ENCODE measurements at places on chromosomes 16 and 17.

DNA sequence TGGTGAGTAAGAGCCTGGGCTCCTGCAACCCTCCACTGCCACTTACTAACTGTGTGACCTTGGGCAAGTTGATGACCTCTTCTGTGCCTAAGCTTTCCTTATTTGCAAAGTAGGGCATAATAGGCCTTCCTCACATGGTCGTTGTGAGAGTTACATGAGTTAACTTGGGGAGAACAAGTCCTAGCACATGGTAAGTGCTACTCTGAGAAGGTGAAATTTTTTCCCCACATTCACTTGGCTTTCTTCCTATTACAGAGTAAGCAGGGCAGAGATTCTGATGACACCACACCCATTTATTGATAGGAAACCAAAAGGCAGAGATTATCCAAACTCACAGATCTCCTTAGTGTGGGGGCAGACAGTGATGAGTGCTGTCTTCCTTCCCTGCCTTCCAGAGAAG, 1.6 kb downstream of the KCNH4 start:
- no peak for DNase-seq

GRCh38 chr17:58285422-58285810, 4.7 kb upstream of the MPO start:
- DNase-seq, result no peak

DNA sequence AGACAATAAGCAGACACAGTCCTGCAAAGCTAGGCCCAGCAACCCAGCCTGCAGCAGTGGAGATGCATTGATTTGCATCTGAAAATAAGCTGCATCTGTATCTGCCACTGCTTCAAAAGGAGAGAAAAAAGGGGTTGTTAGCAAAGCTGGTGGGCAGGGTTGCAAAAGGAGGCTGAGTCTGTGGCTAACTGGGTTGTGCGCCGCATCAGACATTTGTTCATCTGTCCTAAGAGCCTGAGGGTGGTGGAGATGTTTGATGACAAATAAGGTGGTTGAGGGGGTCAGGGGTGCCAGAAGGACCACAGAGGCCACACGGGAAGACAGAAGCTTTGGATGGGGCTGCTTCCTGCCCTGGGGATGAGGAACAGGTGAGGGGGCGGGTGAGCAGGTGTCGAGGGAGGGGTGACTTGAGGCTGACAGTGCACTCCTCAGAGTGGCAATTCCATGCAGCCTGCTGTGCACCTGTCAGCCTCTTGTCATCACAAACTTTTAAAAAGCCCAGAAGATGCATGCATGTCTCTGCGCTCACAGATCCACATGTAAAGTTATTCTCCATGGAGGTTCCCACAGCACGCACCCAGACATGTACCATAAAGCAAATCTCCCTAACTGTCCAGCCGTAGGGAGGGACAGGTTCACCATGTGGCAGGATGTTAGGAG, 35.4 kb downstream of the WSB1 start:
- no peak for DNase-seq

DNA sequence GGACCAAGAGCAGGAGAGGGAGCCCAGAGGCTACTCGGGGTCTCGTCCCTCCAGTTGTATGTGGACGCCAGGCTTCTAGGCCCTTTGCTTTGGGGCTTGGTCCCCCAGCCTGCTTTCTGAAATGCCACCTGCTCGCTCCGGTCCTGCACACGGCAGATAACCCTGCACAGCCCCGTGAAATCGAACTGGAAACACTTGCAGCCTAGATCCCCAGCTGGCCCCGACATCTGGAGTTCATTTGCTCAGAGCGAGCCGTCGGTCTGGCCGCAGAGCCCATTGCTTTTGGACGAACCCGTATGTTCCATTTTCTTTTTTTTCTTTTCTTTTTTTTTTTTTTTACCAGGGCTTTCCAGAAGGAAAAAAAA, 22.9 kb downstream of the C1QTNF1 start:
- DNase-seq, result no peak

GRCh38 chr16:31354394-31355291, at the start of gene ITGAX:
Gene ITGAX, plus strand, starts transcription at chr16:31355176. Its CDS starts 79 bp downstream, at chr16:31355255.
- no peak for DNase-seq

- no peak for DNase-seq
Measured at GRCh38 chr17:39627047-39627711, 427 bp downstream of the PPP1R1B start.

DNA sequence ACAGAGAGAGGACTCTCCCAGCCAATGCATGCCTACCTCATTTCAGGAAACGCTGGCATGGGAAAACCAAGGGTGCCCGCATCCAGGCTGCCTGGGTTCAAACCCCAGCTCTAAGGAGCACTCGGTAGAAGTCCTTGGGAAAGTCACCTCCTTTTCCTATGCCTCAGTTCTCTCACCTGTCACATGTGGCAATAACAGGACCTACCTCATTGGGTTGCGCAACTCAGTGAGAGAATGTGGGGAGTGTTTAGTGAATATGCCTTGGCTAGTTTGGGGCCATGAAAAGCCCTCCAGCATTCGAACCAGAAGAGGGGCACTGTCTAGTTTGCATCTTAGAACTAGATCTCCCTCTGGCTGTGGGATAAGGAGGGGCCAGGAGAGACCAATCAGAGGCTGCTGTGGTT, 9.0 kb upstream of the NXPH3 start:
- no peak for DNase-seq

DNA sequence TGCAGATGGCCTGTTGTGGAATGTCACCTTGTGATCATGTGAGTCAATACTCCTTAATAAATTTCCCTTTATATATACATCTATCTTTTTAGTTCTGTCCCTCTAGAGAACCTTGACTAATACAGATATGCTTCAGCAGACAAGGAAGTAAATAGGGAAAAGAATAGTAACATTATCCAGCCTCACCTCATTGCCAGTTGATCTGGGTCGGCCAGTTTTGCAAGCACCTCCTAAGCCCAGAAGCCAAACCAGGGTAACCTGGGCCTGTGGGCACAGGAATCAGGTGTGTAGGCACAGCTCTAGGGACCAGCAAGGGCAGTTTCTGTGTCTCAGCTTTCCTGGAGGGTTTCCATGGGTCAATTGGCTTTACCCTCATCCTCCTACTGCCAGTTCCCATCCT, 11.9 kb upstream of the CCL17 start:
- no peak for DNase-seq

DNA sequence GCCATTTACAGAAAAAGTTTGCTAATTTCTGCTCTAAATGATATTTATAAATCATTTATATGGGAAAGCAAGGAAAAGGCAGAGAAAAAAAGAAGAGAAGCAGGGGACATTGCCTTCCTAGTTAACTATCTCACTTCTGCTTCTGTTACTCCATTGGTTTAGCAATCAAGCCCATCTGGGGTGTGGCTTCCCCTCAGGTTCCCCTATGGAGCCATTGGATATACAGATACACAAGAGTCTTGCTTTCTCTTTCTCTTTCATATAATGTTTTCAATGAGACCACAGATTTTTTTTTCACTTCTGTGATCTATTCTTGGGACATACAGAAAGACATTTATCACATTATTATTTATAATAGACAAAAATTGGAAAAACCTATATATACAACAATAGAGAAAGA, 105.6 kb upstream of the TOM1L1 start:
- no peak for DNase-seq

GRCh38 chr16:27320261-27321012, 6.7 kb downstream of the IL4R start:
- no peak for DNase-seq

DNA sequence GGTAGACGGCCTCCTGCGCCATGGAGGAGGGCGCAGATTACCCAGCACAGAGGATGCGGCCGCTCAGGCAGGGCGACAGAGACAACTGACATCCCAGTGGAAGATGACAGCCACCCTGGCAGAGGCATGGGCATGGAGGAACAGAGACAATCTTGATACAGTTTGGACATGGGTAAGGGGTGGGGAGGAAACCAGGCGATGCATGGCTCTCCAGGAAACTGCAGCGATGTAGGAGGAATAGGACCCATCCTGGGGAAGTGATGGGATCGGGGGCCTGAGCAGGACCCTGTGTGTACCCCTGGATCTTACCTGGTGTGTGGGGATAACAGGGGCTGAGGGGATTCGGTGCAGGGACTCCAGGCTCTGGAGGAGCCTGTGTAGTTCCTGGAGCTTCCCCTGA, 4.6 kb downstream of the OSBPL7 start:
- no peak for DNase-seq

GRCh38 chr17:9218911-9219310, 197.6 kb downstream of the NTN1 start:
- no peak for DNase-seq

GRCh38 chr17:68035131-68035522, 408 bp upstream of the KPNA2 start:
- DNase-seq, result no peak

DNA sequence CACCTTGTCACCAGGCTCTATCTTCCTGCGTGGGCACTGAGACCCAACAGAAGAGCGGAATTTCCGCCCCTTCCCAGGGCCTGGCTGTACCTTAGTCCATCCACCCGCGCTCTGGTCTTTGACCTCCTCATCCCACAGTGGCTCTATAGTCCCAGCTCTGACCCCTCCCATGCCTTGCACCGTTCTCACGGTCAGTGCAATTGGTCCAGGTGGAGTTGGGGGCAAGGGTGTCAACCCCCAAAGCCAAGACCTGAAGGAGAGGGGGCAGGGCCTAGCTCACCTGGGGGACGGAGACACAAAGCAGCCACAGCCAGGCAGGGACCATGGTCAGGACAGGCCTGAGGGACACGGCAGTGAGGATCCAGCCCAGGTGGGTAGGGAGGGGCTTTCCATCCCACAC, 944 bp downstream of the CDH16 start:
- no peak for DNase-seq

DNA sequence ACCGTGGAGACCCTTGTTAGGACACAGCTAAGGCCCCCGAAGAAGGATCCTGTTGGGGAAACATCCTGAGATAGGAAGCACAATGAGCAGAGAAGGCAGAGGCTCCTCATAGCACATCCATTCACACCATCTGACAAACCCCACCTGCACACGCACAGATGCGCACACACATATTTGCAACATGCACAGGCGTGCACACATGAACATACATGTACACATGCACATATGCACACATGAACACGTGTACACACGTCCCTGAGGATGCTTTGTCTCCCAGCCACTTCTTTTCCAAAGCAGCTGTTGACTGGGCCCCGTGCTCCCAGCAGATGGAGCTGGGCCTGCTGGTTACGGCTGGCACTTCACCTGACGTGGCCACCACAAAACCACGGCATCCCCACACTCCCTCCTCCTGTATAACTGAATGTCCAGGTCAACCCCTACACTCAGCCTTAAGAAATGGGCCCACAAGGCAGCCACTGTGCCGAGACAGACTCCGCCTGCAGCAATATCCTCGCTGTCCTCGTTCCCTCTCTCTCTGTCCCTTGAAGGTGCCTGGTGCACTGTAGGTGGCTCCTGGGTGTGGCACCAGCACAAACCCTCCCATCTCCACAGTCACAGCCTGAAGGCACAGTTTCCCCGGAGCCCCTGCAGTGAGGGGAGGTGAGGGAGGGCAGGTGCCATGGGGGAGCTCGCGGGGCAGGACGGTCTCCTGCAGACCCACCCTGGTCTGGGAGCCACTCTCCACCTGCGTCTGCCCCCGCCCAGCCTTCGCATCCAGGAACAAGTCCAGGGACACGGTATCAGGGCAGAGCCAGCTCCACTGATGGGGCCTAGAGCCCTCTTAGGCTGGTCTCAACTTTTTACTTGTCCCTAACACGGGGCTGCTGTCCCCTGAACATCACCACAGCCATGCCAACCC, 183.0 kb downstream of the RBFOX3 start:
- no peak for DNase-seq

DNA sequence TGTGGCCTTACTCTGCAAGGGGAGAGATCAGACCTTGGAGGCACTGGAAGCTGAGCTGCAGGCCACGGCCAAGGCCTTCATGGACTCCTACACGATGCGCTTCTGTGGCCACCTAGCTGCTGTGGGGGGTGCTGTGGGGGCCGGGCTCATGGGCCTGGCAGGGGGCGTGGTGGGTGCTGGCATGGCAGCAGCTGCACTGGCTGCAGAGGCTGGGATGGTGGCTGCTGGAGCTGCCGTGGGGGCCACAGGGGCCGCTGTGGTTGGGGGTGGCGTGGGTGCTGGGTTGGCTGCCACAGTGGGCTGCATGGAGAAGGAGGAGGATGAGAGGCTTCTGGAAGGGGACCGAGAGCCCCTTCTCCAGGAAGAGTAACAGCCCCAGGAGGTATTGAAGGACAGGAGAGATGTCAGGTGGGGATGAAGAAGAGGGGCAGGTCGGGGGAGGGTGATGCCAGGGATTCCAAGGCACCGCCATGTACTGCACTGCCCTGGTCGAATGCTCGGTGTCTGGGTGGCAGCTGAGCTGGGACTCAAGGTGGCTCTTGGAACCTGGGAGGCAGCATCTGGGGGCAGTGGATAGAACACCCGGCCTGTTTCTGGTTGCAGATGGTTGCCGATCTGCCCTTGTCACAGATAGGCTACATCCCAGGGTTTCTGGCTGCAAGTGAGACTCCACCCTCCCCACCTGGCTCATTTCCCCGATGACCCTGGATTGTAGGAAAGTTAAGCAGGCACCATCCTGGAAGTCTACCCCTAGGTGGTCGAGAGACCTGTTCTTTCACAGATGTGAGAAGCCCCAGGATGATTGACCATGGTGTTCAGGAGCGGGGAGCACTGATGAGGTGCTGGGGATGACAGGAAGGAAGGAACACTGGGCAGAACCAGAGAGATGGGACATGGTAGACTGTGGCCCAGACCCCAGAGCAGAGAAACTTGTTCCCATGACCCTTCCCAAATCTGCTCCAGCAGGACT, 5.1 kb downstream of the RNF112 start:
- no peak for DNase-seq

DNA sequence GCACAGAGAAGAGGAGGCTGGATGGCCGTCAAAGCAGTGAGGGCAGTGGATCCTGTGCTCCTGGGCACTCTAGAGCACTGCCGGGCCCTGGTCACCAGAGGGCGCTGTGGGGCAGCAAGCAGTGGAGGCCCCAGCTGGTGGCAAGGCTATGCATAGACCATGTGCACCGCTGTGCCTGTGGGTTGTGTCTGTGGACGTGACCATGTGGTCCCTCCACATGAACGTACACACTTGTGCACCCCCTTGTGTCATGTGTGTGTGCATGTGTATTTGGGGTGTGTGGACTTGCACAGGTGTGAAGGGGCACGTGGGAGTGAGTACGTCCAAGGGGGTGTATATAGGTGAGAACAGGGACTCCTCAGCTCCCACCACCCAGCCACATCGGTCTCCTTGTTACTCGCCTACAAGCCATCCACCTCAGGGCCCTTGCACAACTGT, 4.4 kb upstream of the MAP2K3 start:
- DNase-seq, result no peak
